ENCODE measurements at places on chromosomes 2 and 18.

GRCh38 chr2:69625078-69625795 is 18.3 kb downstream of the AAK1 start:
- DNase-seq, result no peak

DNA sequence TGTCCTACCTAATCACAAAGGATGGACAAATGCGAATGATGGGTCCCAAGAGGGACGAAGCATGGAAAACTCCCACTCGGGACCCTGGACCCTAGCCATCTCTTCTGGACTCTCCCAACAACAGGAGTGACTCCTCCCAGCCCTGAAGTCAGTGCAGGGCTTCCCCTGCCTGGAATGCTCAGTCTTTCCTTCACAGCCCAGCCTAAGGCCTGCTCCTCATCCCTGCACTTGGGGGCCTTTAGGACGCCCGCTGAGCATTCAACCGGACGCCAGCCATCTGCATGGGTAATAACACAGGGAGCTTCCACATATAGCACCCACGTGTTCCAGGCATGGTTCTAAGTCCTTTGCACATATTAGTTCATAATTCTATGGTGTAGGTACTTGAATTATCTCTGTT is 237.5 kb downstream of the KLHL29 start:
- DNase-seq, result no peak

DNA sequence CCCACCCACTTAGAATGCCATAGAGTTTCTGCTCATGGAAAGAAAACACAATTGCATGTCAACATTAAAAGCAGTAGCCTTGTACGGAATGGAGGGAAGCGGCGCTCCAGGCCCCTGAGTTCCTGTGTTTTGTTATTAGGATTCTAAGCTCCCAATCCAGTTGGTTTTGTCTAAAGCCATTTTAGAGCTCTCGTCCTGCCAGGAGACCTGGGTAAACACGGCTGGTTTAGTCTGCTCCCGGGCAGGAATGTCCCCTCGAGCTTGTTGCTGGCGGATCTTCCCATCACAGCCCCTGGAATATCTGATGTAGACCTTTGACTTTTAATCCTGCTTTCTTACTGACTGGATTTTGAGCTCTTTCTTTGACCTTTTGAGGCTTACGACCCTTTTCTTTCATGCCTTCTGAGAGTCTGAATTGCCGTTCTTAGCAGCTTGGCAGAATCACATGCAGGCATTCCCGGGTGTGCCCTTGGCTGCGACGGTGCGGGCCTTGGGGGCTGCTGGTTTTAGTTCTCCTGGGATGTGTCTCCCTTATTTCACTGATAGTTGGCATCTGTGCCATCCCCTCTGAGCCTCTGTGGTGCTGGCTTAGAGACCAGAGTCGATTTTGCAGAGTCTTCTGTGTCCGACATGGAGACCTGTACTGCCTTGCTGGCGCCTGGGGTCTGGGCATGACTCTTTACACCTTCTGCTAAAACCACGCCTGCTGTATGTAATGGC is 25.4 kb downstream of the GREB1 start:
- no peak for DNase-seq

DNA sequence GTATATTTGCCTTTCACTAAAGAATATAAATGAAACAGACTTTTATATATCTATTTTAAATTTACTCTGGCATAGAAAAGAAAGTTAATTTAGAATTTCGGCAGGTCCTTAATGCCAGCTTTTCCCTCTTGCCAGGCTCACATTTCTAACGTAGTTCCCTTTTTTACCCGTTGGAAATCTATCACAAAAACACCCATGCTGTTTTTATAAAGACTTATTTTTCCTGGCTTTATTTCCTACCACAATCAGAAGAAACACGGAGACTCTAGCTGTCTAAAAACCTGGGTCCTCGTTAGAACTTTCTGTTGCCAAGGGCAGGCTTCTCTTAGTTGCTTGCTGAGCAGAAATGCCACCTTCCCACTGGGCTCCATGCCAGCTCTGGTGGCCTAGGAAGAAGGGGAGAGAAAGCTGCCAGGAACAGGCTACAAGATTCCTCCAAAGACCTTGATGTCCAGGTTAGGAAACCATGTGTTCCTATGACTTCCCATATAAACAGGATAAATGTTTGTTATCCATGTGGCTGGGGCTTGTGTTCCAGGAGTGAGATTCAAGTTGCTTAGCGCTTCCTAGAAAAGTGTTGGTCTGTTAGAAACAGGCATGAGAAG is 17.8 kb upstream of the TMEM18 start:
- no peak for DNase-seq

GRCh38 chr18:13302457-13303225 is 84.1 kb downstream of the LDLRAD4 start:
- no peak for DNase-seq

- no peak for DNase-seq
Measured at GRCh38 chr2:62801814-62802523, 96.5 kb downstream of the EHBP1 start.

- DNase-seq, result no peak
Measured at GRCh38 chr2:237615631-237616249, 11.6 kb upstream of the LRRFIP1 start.

DNA sequence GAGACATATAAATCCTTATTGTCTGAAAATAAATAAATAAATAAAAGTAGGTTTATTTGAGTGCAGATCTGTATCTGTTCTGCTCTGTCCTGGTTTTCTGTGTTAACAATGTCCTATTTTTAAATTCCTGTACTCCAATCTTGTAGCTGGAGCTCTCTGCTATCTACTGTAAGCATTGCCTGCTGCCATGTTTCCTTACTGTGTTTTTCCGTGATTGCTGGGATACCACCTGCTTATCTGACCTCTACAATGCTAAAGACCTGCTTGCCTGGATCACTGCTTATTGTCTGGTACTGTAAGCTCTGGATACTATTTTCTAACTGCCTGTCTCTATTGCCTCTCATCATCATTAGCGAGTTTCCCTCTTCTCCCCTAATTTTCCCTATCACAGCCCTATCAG is 11.6 kb downstream of the PTPN4 start:
- no peak for DNase-seq

DNA sequence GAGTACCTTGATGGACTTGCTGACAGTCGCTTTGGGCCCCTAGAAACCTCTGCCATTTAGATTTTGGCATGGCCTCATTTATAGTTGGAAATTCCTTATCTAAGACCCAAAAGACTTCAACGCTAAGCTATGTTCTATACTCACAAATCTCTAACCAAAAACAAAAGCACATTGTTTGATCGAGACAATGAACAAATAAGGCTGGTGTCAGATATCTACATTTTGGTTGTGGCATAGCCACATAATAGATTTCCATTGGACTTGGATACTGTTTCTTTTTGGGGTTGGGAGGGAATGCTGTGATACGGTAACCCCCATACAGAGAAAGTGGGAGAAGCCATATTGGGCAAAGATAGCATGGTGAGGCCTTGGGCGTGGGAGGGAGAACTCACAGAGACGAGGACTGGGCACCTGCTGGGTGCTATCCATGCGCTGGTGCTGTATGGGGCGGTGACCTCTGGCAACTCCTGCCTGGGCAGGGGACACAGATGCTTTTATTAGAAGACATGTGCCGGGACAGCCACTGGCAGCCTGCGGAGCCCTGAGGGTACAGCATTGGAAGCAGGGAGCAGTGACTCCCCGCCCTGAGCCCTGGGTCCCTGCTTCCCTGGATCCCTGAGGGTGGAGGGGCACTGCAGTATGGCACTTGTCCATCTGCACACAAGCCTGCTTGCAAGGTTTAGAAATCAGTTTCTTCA is 97.1 kb downstream of the ASAP2 start:
- no peak for DNase-seq

DNA sequence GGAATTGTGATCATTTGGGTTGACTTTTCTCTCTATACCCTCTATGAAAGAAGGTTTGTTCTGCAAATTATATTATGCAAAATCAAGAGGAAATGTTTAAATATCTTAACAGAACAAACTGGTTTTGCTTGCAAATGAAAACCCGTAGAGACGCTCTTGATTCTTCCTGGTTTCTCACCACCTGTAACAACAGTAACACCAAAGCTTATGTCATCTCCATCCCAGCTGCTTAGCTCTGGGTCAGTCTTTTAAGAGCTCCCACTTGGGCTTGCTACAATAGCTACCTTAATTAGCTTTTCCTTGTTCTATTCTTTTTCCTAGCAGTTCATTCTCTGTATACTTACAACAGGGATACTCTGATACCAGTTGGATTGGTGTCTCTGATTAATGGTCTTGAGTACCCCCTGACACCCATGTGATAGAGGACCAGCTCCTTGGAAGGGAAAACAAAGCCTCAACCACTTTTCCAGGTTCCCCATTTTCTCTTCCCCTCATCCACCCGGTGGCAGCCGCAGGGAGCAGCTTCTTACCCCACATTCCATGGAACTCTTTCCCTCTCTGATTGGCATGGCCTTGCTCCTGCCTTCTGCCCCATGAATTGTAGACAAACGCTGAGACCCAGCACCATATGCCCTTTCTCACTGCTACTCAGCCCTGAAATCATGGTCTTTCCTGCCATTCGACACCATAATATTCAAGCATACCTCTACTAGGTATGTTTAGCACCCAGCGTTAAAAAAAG is 27.7 kb downstream of the TMEM182 start:
- DNase-seq, result no peak

DNA sequence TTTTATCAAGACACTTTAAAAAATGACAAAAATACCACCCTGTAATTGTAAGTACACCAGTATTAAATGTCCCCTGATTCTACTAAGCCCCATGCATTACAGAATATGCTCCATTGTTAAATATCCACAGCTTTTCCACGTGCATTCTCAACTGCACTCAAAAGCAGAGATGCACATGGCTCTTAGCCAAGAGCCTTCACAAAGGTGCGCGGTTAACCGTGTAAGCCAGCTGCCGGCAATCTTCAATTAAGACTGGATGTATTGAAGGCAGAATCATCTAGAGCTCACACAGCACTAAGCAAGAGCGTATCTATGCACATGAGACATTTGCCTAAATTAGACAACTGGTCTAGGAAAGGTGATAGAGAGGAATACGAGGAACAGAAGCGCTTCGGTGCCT is 278.3 kb downstream of the NAPG start:
- no peak for DNase-seq

- DNase-seq, result peak; percentile 27
Measured at GRCh38 chr18:56984731-56985130, 162.2 kb upstream of the BOD1L2 start.

DNA sequence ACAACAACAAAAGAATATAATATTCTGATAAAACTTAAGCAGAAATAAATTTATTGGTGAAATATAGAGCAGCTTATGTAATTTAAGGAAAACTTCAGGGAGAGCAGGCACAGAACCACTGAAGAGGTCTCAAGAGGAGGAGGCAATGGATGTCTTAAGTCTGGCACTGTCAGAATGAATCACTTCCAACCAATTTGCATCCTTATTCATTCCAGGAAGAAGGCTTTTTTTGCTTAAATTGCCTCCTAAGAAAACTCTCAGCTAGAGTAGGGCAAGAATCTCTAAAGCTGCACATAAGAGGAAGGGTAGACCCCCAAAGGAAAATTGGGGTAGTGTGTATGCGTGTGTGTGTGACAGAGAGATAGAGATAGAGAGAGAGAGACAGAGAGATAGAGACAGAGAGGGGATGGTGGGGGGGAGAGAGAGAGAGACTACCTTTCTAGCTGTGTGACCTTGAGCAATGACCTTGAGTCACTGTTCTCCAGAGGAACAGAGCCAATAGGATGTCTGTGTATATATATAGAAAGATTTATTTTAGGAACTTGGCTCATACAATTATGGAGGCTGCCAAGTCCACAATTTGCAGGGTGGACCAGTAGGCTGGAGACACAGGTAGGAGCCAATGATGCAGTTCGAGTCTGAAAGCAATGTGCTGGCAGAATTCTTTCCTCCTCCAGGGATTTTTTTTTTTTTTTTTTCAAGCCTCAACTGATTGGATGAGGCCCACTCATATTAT is 96.4 kb upstream of the LINC00305 start:
- DNase-seq, result no peak

- no peak for DNase-seq
Measured at GRCh38 chr2:45823723-45824206, 172.3 kb downstream of the PRKCE start.

GRCh38 chr2:232652505-232652851 is 19.1 kb downstream of the EFHD1 start:
- no peak for DNase-seq

DNA sequence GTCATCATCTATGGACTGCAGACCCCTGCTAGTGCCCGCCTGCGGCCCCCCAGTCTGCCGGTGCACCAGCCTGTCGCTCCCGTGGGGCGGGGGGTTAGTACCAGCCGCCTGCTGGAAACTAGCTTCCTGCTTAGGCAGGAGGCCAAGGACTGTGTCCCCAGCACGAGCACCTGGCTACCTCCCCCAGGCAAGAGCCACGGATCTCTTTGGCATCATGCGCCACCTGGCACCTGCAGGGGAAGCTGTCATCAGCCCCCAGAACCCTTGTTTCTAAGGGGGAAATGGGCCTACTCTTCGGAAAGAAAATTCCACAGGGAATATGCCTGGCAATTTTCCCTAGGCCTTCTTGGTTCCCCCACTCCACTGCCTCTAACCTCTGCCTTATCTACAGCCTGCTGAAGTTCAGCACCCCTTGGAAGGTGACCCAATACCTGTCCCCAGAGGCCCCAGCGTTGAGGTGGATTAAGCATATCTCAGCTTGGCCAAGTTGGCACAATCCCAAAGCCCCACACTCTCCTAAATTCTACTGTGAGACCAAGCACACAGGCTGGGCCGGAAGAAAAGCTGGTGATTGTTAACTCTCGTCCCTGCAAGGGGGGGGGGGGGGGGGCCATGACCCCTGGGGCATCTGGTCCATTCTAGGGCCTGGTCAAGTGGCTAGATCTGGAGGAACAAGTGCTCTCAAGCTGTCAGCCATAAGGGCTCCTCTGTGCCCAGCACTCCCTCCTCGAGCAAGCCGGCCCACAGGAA is 62.0 kb upstream of the POMC start:
- DNase-seq, result no peak

- DNase-seq, result no peak
Measured at GRCh38 chr2:128867311-128867710, 548.6 kb upstream of the HS6ST1 start.

Measured in progenitor cell of endocrine pancreas (in vitro differentiated cells).